ENCODE measurements at places on chromosomes 3 and 15.

DNA sequence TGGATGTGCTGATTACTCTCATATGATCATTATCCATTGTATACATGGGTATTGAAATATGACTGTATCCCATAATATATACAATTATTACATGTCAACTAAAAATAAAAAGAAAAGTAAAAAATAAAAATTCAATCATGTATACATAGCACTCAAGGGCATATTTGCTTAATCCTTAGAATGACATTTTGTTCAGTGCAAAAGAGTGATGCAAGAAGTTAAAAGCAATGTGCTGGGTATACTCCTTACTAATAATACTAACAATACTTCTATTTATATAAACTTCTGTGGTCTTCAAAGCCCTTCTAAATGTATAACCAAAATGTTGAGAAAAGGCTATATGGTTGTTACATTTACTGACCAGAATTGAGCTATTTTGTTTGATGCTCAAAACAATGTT lies 23.2 kb upstream of the TM4SF1 start:
- no peak for DNase-seq

DNA sequence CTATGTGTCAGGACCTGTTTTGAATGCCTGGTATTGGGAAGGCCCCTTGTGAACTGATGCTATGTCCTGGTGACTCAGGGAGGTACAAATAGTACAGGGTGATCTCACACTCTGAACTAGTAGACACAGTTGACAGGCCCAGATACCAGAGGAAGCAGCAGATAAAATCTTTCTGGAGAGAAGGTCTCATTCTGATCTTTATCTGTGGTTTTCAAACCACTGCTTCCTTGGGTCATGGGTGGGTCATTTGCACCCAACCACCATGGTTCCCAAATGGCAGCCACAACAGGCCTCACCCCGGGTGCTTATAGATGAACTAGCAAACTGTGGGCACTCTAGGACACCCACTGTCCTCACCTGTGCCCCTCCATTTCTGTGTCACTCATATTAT lies 43.4 kb downstream of the PXYLP1 start:
- no peak for DNase-seq

- peak; percentile 93 for DNase-seq
These were observed 7.3 kb upstream of the NRROS start for GRCh38 chr3:196632046-196632751.

GRCh38 chr3:176964661-176965060 lies 232.6 kb downstream of the TBL1XR1 start:
- peak; percentile 23 for DNase-seq

- DNase-seq, result no peak
These were observed 347.1 kb upstream of the NR2E3 start for GRCh38 chr15:71463156-71463665.

- DNase-seq, result no peak
These were observed 9.7 kb upstream of the ACSBG1 start for GRCh38 chr15:78244101-78244500.

GRCh38 chr3:150906461-150906860 lies 1.2 kb upstream of the MINDY4B start:
- DNase-seq, result no peak

DNA sequence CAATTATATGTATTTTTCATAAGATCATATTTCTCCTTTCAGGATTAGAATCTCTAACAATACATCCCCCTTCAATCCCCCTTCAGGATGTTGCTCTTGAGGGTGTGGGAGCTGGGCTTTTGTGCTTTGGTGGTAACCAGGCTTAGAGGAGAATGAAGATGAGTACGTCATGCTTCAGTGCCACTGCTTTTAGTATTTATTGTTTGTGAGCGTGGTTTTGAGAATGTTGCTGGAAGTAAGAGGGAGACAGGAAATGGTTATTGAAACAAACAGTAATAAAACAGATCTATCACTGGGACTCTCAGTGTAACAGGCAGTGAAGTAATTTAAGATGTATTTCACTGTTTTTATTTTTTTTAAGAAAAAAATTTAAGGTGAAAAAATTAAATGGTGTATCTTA lies 35.3 kb downstream of the GBE1 start:
- no peak for DNase-seq

GRCh38 chr3:170355738-170356595 lies 1.5 kb upstream of the SKIL start:
- DNase-seq, result no peak

- no peak for DNase-seq
These were observed 115.5 kb downstream of the SLC25A26 start for GRCh38 chr3:66336333-66336766.

- no peak for DNase-seq
These were observed 4.6 kb downstream of the SNRK start for GRCh38 chr3:43290956-43291355.

All from CD4-positive, alpha-beta T cell (primary cell).